T-helper 17 cell (primary cell): ENCODE measurements at places on chromosomes 1 and 21.

- H3K36me3 ChIP-seq: no peaks in the 10 kb centered on the region
- H3K27me3 ChIP-seq: peaks cover 16% of the 10 kb centered on the region
- H3K4me3 ChIP-seq: no peak overlapping the region
- no peak for DNase-seq
- no peaks in the 10 kb centered on the region for H3K4me1 ChIP-seq
- H3K27ac ChIP-seq: no peak overlapping the region
Measured at GRCh38 chr1:14392161-14392858, 206.2 kb upstream of the KAZN start.

DNA sequence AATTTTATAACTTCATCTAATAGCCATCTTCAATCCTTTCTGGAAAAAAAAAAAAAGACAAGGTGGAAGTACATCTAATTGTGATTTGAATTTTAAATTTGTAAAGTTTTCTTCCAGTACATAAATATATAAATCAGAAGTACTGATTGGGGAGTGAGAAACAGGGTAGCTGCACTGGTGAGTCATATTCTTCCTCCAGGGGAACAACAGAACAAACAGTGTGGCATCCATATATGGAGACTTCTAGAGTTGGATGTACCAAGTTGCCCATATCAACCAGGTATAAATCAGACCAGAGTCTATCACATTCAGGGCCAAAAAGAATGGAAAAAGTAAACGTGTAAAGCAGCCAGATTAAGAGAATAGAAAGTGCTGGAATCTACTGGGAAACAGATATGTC, 66.0 kb upstream of the NRIP1 start:
- no peaks in the 10 kb centered on the region for H3K36me3 ChIP-seq
- H3K4me1 ChIP-seq: peaks cover 4% of the 10 kb centered on the region
- no peak overlapping the region for H3K4me3 ChIP-seq

DNA sequence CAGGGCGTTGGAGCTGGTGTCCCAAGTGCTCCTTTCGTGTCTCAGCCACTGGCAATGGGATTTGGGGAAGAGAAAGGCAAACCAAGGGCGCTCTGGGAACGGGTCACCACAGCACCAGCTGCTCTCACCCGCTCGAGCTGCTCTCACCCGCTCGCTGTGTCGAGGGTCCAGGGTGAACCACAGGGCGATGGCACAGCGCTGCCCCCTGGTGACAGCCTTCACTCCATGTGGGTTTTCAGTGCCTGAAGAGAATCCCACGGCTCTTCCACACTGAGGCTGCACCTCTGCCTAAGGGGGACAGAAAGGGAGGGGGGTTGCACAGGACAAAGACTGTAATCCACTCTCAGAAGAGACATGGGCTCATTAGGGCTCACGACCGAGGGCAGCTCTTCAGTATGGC, 7.1 kb upstream of the CLDN19 start:
- no peak overlapping the region for H3K4me3 ChIP-seq
- H3K27ac ChIP-seq: no peak overlapping the region
- H3K36me3 ChIP-seq: peaks cover 8% of the 10 kb centered on the region
- peaks cover 4% of the 10 kb centered on the region for H3K4me1 ChIP-seq
- H3K27me3 ChIP-seq: no peaks in the 10 kb centered on the region

- H3K4me3 ChIP-seq: peak overlapping the region; percentile 62
- no peak overlapping the region for H3K27ac ChIP-seq
- H3K27me3 ChIP-seq: no peaks in the 10 kb centered on the region
- DNase-seq: no peak
Measured at GRCh38 chr21:24428591-24429199, 1178.6 kb downstream of the MRPL39 start.

DNA sequence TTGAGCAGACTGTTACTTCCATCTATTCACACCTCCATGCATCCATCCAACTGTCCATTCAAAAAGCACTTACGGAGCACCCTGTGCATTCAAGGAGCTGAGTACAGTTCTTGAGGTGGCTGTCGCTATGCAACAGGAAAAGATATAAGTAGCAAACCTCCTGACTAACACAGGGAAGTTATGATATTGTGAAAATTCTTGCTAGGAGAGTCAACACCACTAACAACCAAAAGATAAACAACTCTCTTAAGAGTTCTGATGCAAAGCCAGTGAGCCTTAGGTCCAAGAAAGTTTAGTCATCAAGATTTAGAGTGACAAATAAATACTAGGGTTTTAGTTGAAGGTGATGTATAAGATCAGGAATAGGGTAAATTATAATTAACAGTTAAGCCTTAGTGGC, 44.5 kb upstream of the TRIM45 start:
- peaks cover 30% of the 10 kb centered on the region for H3K27me3 ChIP-seq
- no peak overlapping the region for H3K27ac ChIP-seq
- H3K36me3 ChIP-seq: peaks cover 4% of the 10 kb centered on the region
- H3K4me1 ChIP-seq: no peaks in the 10 kb centered on the region
- DNase-seq: no peak

GRCh38 chr1:235930543-235930942, 63.8 kb upstream of the LYST start:
- H3K27me3 ChIP-seq: peaks cover 23% of the 10 kb centered on the region
- peak overlapping the region; percentile 39 for H3K27ac ChIP-seq
- DNase-seq: no peak
- peaks cover 10% of the 10 kb centered on the region for H3K4me1 ChIP-seq
- H3K4me3 ChIP-seq: no peak overlapping the region
- H3K36me3 ChIP-seq: no peaks in the 10 kb centered on the region

DNA sequence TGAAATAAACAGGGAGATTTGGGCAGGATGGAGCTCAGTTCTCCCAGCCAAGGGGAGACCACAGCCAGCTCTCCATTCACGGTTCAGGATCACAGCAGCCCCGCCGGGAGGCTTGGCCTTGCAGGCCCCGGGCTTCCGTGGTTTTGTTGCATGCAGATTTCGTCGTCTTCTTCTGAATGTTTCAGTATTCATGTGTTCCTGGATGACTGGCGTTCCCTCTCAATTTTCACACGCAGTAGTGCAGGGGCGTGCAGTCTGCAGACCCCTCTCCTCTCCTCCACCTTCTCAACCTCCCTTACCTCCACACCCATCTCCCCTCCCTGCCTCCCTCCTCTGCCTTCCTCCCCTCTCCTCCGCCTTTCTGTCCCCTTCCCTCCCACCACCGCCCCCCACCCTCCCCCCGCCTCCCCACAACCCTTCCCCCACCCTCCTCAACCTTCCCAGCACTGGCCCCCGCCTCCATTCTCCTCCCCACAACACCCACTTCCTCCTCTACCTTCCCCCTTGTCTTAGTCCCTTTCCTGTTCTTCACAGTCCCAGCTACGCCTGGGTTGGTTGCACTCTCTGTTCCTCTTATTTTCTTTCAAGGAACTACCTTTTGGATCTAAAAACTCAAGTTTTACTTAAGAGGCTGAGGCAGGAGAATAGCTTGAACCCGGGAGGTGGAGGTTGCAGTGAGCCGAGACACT, 8.4 kb upstream of the SLC19A1 start:
- peak overlapping the region; percentile 91 for H3K4me3 ChIP-seq
- peak overlapping the region; percentile 93 for H3K27ac ChIP-seq
- H3K27me3 ChIP-seq: no peaks in the 10 kb centered on the region
- DNase-seq: no peak
- peaks cover 39% of the 10 kb centered on the region for H3K4me1 ChIP-seq

DNA sequence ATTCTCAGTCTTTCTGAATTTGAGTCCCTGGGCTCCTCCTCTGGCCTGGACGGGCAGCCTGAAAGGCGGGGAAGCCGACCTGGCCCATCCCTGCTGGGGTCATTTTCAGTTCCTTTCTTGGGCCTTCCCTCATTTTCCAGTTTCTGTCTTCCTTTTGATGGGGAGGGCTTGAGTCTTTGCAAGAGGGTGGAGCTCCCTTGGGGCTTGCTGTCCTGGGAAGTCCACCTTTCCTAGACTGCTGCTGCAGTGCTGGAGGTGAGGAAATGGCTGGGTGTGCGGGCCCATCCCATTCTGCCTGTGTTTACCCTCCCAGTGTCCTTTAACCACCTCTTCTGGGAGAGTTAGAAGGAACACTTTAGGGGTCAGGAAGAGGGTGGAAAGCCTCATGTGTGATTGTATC, 40.4 kb upstream of the SYNC start:
- H3K4me1 ChIP-seq: no peaks in the 10 kb centered on the region
- peaks cover 2% of the 10 kb centered on the region for H3K36me3 ChIP-seq
- DNase-seq: no peak
- H3K27ac ChIP-seq: no peak overlapping the region
- peak overlapping the region; percentile 82 for H3K4me3 ChIP-seq

DNA sequence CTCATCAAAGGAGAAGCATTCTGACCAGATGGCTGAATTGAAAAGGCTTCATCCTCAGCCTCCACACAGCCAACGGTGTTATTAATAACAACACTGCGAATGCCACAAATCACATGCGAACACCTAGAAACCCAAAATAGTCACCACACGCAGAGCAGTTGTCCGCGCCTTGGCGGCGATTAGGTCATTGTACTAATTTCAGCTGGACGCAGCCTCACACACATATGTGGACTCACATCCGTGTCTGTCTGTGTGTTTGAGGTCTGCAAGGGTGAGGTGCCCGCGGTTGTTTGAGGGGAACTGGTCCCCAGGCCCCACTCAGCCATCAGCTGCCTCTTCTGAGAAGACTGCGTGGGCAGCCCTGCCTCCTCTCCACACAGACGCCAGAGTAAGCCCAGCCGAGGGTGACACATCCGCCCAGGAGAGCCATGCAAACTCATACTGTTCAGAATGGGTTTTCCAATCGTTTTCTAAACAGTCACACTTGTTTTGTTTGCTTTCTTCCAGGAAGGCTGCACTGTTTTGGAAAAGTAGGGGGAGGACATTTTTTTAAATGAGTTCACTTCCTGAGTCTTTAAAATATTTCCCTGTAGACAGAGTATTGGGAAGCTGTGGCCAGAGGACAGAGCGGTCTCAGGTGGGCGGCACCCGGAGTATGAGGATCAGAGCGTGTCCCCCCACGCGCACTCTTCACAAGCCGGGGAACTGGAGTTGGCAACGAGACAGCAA, 53.4 kb downstream of the TOMM20 start:
- H3K27me3 ChIP-seq: no peaks in the 10 kb centered on the region
- DNase-seq: peak; percentile 12
- H3K4me1 ChIP-seq: peaks cover 30% of the 10 kb centered on the region
- peak overlapping the region; percentile 93 for H3K27ac ChIP-seq
- no peaks in the 10 kb centered on the region for H3K36me3 ChIP-seq

- peaks cover 40% of the 10 kb centered on the region for H3K4me1 ChIP-seq
- no peak overlapping the region for H3K27ac ChIP-seq
- H3K36me3 ChIP-seq: no peaks in the 10 kb centered on the region
Measured at GRCh38 chr1:9424261-9424660, 115.0 kb upstream of the SLC25A33 start.

DNA sequence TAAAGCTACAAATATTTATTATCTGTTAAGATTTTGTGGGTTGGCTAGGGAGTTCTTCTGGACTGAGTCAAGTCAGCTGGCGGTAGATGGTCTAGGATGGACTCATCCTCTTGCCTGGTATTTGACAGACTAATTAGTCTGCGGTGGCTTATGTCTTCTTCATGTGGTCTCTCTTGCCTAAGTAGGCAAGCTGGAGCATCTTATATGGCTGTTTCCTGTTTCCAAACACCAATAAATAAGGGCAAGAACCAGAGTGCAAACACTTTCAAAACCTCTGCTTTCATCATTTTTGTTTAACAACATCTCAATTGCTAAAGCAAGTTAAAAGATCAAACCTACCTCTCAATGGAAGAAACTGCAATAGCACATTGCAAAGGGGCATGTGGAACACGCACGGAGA, 484.8 kb downstream of the PTPRC start:
- no peak overlapping the region for H3K27ac ChIP-seq
- H3K36me3 ChIP-seq: no peaks in the 10 kb centered on the region
- no peak for DNase-seq
- peaks cover 2% of the 10 kb centered on the region for H3K4me1 ChIP-seq
- H3K4me3 ChIP-seq: no peak overlapping the region

DNA sequence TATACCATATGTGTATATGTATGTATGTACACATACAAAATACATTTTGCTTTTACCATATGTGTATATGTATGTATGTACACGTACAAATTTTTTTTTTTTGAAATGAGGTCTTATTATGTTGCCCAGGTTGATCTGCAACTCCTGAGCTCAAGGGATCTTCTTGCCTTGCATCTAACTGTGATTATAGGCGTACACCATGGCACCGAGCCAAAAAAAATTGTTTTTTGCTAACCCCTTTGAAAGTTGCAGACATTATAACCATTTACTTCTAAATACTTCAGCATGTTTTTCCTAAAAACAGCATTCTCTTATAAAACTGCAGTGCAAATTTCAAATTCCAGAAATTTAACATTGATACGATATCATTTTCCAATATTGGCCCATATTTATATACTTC, 147.0 kb downstream of the POU2F1 start:
- no peak overlapping the region for H3K4me3 ChIP-seq
- H3K4me1 ChIP-seq: peaks cover 8% of the 10 kb centered on the region
- no peak for DNase-seq
- H3K27ac ChIP-seq: no peak overlapping the region
- peaks cover 5% of the 10 kb centered on the region for H3K36me3 ChIP-seq

DNA sequence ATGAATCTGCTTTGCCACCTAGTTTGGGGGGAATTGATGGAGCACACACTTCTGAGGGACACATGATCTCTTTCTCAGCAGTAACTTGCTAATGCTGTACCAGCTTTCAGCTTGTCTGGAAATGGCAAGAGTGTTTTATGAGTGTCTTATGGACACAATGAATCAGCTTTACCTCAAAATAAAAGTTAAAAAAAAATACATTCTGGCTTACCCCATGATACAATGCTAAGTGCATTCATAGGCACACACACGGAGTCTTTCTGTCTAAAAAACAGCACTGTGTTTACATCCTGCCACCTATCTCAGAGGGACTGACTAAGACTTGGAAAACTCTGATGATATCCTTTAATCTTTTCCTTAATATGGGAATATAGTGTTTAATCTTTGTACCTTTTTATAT, 455.5 kb upstream of the ADAMTS5 start:
- H3K27ac ChIP-seq: no peak overlapping the region
- H3K27me3 ChIP-seq: no peaks in the 10 kb centered on the region
- H3K4me3 ChIP-seq: no peak overlapping the region

GRCh38 chr1:41391834-41392527, 30.7 kb downstream of the FOXO6 start:
- DNase-seq: no peak
- H3K27ac ChIP-seq: no peak overlapping the region
- peaks cover 6% of the 10 kb centered on the region for H3K36me3 ChIP-seq
- peaks cover 5% of the 10 kb centered on the region for H3K4me1 ChIP-seq
- H3K4me3 ChIP-seq: no peak overlapping the region
- H3K27me3 ChIP-seq: peaks cover 72% of the 10 kb centered on the region

DNA sequence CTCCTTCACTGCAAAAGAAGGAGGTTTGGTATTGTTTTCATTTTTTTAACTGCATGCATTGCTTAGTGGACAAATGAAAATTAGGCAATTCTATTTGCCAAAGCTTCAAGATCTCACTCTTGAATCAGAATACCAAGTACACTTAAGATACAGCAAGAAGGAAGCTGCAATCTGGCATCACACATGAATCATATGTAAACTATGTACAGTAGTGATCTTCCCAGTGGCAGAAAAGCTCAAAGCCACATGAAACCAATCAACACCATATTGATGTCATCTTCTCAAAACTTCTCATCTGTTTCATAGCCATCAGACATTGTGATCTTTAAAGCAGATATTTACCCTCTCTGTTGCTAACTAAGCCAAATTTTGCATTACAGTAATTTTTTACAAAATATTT, 550.1 kb downstream of the LTN1 start:
- H3K36me3 ChIP-seq: no peaks in the 10 kb centered on the region
- H3K4me3 ChIP-seq: no peak overlapping the region
- peaks cover 2% of the 10 kb centered on the region for H3K4me1 ChIP-seq
- no peak for DNase-seq
- peaks cover 7% of the 10 kb centered on the region for H3K27me3 ChIP-seq

- no peak for DNase-seq
- H3K4me1 ChIP-seq: no peaks in the 10 kb centered on the region
- H3K27ac ChIP-seq: no peak overlapping the region
Measured at GRCh38 chr1:14932034-14932638, 221.4 kb upstream of the TMEM51 start.
